ENCODE measurements at places on chromosomes 13 and 19.

- H3K4me1 ChIP-seq: peaks cover 52% of the 10 kb centered on the region
- H3K4me3 ChIP-seq: peak overlapping the region; percentile 87
- peaks cover 31% of the 10 kb centered on the region for H3K36me3 ChIP-seq
- no peak for DNase-seq
Measured at GRCh38 chr19:12667731-12668302, 1.2 kb downstream of the WDR83 start.

DNA sequence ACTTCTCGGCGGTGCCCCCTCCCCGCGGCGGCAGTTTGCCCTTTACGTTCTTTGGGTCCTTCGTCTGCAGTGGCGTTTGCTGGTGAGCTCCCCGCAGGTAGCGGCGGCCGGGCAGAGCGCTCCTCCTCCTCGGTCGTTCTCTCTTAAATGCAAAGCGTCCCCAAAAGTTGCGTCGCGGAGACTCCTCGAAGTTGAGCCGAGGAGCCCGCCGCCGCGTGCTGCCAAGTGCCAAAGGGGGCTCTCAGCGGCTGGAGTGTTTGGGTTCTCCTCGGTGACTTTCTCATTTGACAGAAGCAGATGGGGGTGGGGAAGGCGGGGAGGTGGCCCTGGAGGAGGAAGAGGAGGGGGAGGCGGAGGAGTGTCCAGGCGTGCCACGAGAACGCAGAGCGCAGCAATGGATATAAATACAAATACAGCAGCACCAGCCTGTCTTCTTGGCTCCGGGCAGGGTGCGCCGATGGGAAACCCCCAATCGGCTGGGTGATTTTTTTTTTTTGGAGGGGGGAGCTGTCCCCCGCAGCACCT is at the start of gene SOX21:
TSS of gene SOX21 (minus strand) at position 259 of the 525 bp plus-strand sequence. CDS start 496 bp downstream, outside the sequence.
- peaks cover 21% of the 10 kb centered on the region for H3K4me1 ChIP-seq
- peaks cover 69% of the 10 kb centered on the region for H3K27me3 ChIP-seq
- H3K36me3 ChIP-seq: peaks cover 2% of the 10 kb centered on the region
- DNase-seq: no peak
- H3K27ac ChIP-seq: no peak within 1 kb of the TSS

DNA sequence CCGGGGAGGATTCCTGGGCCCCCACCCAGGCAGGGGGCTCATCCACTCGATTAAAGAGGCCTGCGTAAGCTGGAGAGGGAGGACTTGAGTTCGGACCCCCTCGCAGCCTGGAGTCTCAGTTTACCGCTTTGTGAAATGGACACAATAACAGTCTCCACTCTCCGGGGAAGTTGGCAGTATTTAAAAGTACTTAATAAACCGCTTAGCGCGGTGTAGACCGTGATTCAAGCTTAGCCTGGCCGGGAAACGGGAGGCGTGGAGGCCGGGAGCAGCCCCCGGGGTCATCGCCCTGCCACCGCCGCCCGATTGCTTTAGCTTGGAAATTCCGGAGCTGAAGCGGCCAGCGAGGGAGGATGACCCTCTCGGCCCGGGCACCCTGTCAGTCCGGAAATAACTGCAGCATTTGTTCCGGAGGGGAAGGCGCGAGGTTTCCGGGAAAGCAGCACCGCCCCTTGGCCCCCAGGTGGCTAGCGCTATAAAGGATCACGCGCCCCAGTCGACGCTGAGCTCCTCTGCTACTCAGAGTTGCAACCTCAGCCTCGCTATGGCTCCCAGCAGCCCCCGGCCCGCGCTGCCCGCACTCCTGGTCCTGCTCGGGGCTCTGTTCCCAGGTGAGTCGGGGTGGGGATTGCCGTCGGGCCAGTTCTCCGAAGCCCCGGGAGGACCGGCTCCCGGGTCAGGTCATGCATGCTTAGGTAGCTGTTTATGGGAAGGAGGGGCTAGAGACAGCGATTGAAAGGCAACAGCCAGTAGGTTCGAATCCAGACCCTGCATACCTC is at the start of gene ICAM1:
TSS of gene ICAM1 (plus strand) at position 505 of the 779 bp plus-strand sequence. CDS start at position 545, 40 bp downstream.
- H3K27me3 ChIP-seq: no peaks in the 10 kb centered on the region
- H3K4me1 ChIP-seq: peaks cover 35% of the 10 kb centered on the region
- peak within 1 kb of the TSS; percentile 89 for H3K27ac ChIP-seq
- peak; percentile 89 for DNase-seq

GRCh38 chr13:111598747-111599146 is 278.3 kb downstream of the TEX29 start:
- DNase-seq: no peak
- H3K4me1 ChIP-seq: no peaks in the 10 kb centered on the region
- H3K36me3 ChIP-seq: no peaks in the 10 kb centered on the region
- no peak overlapping the region for H3K27ac ChIP-seq

- DNase-seq: no peak
- peaks cover 24% of the 10 kb centered on the region for H3K27me3 ChIP-seq
Measured at GRCh38 chr13:26561651-26562511, 4.4 kb downstream of the WASF3 start.

DNA sequence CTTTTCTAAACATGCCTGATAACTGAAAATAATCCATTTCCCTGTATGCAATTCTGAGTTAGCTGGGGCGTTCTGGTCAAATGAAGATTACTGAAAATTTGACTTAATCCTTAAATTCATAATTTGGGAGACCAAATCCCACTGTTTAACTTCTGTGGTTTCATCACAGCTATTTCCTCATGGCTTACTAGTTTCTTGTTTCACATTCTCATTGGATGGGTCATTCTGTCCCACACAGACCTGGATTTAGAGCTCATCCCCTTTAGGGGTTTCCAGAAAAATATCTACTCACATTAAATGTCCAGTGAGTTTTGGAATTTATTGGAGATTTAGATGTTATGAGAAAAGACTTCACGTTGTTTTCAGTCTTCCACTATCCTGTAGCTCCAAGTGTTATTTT is 709.3 kb upstream of the KLHL1 start:
- no peak overlapping the region for H3K27ac ChIP-seq
- H3K4me3 ChIP-seq: no peak overlapping the region
- no peak for DNase-seq
- H3K4me1 ChIP-seq: no peaks in the 10 kb centered on the region

DNA sequence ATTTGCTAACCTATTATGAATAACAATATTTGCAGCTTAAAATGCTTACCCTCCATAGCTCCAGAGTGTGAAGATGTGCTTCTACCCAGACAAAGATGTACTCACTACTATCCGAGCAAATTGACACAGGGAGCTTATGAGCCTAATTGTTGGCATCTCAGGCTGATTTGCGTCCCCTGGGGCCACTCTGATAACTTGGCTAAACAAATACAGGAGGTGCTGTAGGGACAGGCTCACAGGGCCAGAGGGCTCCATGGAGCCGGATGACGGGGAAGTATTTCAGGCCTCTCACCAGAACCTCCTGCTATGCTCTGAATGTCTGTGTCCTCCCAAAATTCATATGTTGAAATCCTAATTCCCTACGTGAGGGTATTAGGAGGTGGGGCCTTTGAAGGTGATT is 26.7 kb upstream of the C19orf12 start:
- H3K4me1 ChIP-seq: no peaks in the 10 kb centered on the region
- H3K36me3 ChIP-seq: no peaks in the 10 kb centered on the region
- H3K27ac ChIP-seq: no peak overlapping the region

DNA sequence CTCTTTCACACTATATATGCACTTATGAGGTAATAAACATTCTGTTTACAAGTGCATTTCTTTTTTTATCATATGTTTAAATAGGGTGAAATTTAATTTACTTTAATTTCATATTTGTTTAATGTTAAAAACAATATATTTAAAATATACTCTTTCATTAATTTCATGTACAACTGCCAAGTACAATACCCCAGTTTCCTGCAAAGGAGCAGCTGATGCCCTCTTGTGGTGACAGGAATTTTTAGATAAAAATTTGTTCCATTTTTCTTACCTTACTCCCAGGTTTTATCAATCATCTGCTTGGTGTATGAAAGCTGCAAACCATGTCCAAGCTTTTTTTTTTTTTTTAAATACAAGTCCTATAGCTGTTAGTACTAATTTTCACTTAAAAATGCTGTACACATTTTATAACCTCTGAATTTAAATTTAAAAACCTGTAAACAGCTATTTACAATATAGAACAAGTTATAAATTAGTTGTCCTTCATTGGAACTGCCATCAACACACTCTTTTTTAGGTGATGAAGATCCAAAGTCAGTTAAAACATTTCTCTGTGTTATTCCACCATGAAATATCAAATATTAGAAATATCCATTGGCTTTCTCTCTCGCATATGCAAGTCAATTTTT is 4.9 kb downstream of the PCDH20 start:
- H3K36me3 ChIP-seq: no peaks in the 10 kb centered on the region
- no peaks in the 10 kb centered on the region for H3K4me1 ChIP-seq
- no peak overlapping the region for H3K4me3 ChIP-seq
- no peak overlapping the region for H3K27ac ChIP-seq
- no peak for DNase-seq

DNA sequence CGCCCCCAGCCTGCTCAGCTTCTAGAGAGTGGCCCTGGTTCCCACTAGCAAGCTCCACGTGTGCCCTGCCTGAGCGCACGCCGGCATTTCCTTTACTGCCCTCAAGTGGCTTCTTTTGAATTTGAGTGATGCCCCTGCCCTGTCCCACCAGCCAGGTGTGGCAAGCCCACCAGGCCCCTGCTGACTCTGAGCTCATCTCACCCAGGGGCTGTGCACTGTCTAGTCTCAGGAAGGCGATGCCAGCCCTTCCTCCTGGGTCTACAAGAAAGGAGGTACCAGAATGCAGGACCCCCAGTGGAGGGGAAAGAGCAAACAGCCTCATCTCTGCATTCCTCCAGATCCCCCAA is 17.3 kb upstream of the EPHX3 start:
- no peak overlapping the region for H3K27ac ChIP-seq
- peaks cover 52% of the 10 kb centered on the region for H3K36me3 ChIP-seq

GRCh38 chr19:18233224-18233825 is 7.1 kb upstream of the PDE4C start:
- H3K4me3 ChIP-seq: no peak overlapping the region
- peak; percentile 67 for DNase-seq
- no peak overlapping the region for H3K27ac ChIP-seq
- peaks cover 56% of the 10 kb centered on the region for H3K27me3 ChIP-seq

DNA sequence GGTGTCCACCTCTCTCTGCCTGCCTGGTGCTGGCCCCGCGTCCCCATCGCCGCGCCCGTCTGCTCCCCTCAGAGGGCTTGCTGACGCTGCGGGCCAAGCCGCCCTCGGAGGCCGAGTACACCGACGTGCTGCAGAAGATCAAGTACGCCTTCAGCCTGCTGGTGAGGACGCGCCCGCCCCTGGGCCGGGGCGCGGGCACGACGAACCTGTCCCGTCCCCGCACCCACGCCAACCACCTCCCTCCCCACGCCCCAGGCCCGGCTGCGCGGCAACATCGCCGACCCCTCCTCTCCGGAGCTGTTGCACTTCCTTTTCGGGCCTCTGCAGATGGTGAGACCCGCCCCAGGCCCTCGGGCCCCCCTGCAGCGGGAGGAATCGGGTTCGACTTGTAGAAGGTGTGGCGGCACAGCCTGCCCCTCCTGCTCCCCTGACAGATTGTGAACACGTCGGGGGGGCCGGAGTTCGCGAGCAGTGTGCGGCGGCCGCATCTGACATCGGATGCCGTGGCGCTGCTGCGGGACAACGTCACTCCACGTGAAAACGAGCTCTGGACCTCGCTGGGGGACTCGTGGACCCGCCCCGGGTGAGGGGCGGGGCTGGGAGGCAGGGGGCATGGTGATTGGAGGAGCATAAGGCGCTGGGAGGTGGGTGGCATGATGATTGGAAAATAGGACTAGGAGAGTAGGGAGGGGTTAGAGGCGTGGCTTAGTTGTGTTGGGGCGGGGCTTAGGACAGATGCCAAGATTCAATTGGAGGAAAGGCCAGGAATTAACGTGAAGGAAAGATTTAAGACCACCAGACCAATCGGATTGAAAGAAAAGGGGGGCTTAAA is 6.6 kb downstream of the EPS8L1 start:
- H3K36me3 ChIP-seq: peaks cover 2% of the 10 kb centered on the region
- H3K27me3 ChIP-seq: peaks cover 52% of the 10 kb centered on the region

GRCh38 chr19:36891768-36892357 is 24.2 kb downstream of the ZNF829 start:
- H3K4me3 ChIP-seq: no peak overlapping the region
- H3K4me1 ChIP-seq: no peaks in the 10 kb centered on the region
- no peak for DNase-seq
- peaks cover 81% of the 10 kb centered on the region for H3K36me3 ChIP-seq

- DNase-seq: no peak
- no peak overlapping the region for H3K27ac ChIP-seq
- peaks cover 11% of the 10 kb centered on the region for H3K4me1 ChIP-seq
- no peaks in the 10 kb centered on the region for H3K36me3 ChIP-seq
- no peak overlapping the region for H3K4me3 ChIP-seq
- no peaks in the 10 kb centered on the region for H3K27me3 ChIP-seq
Measured at GRCh38 chr19:10896851-10897526, 25.6 kb downstream of the CARM1 start.

- H3K4me3 ChIP-seq: no peak overlapping the region
- no peaks in the 10 kb centered on the region for H3K27me3 ChIP-seq
- no peaks in the 10 kb centered on the region for H3K36me3 ChIP-seq
Measured at GRCh38 chr13:21898459-21898858, 227.6 kb downstream of the FGF9 start.

DNA sequence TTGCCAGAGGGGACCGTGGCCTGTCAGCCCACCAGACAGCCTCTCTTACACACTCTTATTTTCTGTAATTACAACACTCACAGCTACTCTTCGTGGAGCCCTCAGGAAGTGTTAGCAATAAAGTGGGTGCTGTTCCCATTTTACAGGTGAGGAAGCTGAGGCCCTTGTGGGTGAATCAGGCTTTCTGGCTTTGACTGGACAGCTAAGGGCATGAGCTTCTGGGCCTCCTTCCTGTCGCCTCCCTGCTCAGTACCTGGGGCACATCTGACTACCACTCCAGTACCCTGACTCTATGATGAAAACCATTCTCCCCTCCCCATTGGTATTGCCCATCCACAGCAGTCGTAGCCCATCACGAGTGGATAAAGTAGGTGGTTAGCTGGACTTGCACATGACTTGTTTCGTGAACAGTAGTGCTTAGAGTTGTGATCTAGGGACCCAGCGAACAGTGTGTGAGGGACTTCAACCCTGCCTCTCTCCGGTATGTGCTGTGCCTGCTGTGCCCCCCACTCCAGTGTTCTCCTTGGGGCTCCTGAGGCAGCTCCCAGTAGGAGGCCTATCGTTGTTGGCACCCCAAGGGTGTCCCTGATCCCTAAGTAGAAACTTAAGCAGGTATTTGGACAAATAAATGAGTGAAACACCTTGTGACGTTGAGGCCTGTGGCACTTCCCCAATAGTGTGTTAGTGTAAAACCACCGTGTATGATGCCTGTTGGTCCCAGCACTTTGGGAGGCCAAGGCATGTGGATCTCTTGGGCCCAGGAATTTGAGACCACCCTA is 38.6 kb downstream of the GATAD2A start:
- H3K4me3 ChIP-seq: no peak overlapping the region
- H3K27me3 ChIP-seq: no peaks in the 10 kb centered on the region
- H3K36me3 ChIP-seq: peaks cover 18% of the 10 kb centered on the region
- DNase-seq: peak; percentile 56

- H3K27ac ChIP-seq: no peak overlapping the region
- H3K27me3 ChIP-seq: no peaks in the 10 kb centered on the region
- no peak overlapping the region for H3K4me3 ChIP-seq
Measured at GRCh38 chr19:28828276-28828870, 384.6 kb downstream of the UQCRFS1 start.
